ENCODE measurements at places on chromosomes 13 and 19.

GRCh38 chr13:105016266-105016665 is 1519.2 kb downstream of the EFNB2 start:
- no peak for DNase-seq

DNA sequence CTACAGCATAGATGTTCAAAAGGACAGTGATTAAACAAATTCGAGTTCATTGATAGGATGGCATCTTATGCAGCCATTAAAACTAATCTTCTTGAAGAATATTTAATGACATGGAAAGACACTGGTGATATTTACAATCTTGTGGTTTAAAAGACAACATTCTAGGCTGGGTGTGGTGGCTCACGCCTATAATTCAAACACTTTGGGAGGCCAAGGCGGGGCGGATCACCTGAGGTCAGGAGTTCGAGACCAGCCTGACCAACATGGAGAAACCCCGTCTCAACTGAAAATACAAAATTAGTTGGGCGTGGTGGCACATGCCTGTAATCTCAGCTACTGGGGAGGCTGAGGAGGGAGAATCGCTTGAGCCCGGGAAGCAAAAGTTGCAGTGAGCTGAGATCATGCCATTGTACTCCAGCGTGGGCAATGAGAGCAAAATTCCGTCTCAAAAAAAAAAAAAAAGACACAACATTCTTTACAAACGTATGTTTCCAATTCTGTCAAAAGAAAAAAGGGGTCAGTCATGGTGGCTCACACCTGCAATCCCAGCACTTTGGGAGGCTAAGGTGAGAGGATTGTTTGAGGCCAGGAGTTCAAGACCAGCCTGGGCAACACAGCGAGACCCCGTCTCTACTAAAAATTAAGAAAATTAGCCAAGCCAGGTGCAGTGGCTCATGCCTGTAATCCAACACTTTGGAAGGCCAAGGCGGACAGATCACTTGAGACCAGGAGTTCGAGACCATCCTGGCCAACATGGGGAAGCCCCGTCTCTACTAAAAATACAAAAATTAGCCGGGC is 2.5 kb upstream of the PAK4 start:
- DNase-seq = no peak

DNA sequence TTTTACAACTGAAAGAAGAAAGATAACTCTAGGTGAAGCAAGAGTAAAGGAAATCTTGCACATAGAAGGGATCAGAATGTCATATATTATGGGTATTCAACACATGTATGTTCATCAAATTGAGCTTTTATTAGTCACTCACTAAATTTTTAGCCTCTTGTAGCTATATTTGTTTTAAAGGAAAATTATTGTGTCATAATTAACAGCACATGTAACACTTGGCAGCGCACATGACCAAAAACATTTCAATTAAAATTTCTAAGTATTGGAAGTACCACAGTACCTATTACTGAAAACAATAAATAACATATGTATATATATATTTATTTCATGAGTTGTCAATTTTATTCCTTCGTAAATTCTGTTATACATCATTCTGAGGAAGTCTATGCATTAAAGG is 2800.4 kb downstream of the PCDH9 start:
- no peak for DNase-seq

DNA sequence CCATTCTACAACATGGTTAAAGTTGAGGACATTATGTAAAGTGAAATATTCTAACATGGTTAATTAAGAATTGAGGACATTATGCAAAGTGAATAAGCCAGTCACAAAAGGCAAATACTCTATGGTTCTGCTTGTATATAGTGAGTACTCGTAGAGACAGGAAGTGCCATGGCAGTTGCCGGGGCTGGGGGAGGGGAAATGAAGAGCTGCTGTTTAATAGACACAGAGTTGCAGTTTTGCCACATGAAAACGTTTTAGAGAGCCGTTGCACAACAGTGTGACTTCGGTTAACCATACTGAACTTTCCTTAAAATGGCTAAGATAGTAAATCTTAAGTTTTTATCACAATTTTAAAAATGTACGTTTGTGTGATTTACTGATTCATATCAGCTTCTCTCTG is 176.9 kb downstream of the SHISA2 start:
- DNase-seq = peak; percentile 27

DNA sequence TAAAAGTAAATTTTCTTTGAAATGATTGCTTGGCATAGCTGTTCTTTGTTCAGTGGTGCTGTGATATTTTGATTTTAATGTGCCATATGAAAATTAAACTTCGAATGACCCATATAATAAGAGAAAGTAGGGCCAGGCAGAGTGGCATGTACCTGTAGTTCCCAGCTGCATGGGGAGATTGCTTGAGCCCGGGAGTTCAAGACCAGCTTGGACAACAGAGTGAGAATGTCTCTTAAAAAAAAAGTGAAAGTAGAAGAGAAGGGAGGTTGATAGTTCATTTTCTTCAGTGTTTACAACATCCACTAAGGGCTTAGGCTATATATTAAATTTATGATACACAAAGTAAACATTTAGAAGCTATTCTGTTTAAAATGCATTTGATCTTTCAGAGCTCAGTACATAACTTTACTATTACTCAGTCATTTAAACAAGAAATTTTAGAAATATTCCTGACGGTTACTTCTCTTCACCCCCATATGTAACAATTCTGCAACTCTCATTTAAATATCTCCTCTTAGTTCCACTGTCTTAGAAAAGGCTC is 17.2 kb upstream of the RFC3 start:
- DNase-seq = no peak

- DNase-seq = no peak
These were observed 5.9 kb downstream of the BRME1 start for GRCh38 chr19:13899912-13900584.

DNA sequence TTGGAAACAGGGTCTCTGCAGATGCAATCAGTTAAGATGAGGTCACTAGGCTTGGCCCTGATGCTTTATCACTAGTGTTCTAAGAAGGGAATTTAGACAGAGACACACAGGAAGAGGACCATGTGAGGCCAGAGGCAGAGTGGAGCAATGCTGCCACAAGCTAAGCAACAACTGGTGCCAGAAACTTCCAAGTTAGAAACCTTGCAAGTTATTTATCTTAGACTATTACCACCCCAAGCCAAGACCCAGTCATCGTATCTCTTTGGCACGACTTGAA is 81.1 kb downstream of the DOCK9 start:
- DNase-seq = no peak

- DNase-seq = no peak
These were observed 10.7 kb upstream of the ZNF480 start for GRCh38 chr19:52286256-52286655.

DNA sequence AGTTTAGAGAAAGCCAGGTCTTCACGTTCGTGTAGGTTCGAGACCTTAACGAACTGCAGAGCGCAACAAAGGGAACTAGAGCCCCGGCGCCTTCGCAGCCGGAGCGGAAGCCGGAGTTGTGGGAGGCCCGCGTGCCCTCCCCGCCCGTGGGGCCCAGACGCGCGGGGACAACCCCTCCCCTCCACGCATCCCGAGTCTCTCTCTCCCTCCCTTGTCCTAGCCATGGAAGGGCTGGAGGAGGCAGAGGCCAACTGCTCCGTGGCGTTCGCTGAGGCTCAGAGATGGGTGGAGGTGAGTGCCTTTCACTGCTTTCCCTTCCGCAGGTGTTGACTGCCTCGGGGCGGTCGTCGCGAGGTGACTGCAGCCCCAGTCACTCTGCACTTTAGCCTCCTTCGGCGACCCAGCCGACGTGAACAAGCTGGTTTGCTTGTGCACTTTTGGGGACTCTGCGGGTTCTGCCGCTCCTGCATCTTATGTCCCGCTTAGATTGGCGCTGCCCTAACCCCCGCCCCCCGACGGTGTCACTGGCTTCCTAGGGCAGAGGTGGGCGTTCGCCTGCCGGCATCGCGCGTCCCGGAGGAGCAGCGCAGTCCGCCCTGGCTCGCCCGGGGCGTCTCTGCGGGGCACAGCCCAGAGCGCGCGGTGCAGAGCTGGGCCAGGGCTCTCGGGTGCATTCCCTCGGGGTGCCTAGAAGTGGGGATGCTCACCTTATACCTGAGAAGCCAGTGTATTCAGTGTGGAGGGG is 478 bp downstream of the LMO7 start:
- DNase-seq = no peak

DNA sequence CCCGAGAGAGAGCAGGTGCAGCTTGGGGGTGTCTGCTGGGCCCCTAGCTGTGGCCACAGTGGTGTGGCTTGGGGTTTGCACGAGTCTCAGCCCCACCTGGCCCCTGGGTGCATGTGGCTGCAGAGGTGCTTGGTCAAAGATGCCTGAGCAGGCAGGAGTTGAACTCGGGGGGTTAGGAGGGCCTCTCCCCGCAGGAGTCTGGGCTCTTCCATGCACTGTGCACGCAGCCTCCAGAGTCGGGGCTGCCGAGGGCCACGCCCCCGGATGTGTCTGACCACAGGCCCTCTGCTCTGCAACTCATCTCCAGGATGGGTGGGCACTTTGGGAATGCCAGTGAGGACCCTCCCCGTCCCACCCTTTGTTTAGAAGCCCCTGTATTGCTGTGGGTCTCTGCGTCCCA is 91.5 kb upstream of the MCF2L start:
- DNase-seq = no peak

DNA sequence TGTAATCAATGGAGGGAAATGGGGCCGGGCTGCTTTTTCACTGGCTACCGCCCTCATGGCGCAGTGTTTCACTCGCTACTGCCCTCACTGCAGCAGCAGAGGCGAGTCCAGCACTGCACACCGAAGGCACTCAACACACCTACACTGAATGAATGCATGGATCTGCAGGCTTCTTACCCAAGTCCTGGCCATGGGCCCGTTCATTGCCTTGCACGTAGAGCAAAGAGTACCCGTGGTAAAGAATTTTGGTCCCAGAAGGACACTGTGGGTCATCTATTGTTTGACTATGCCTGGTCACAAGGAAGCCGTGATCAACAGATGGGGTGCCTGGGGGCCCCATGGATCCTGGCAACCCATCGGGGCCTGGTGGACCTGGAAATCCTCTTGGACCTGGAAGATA is 144.9 kb downstream of the COL4A1 start:
- DNase-seq = no peak

- DNase-seq = no peak
These were observed 1037.9 kb downstream of the EFNB2 start for GRCh38 chr13:105497597-105497996.

GRCh38 chr13:27933118-27933517 is 13.3 kb downstream of the PDX1 start:
- DNase-seq = no peak

DNA sequence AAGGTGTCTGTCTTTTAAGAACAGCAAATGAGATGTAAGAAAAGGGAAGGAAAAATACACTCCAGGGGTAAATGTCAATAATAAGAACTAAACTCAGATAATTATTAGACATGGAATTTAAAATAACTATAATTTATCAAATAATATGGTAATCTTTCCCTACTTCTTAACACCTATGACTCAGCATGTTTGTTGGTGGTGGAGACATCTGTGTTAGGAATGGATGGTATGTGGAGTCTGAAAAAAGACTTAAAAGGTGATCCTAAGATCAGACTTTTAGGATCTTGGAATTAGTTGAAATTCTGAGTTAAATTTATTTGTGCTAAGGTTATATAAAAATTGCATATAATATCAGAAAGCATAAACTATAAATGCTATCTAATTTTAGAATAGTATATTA is 915.1 kb downstream of the SLITRK5 start:
- no peak for DNase-seq

GRCh38 chr19:28012361-28012760 is 1200.6 kb downstream of the UQCRFS1 start:
- DNase-seq = no peak

- no peak for DNase-seq
These were observed 2.0 kb downstream of the ELF1 start for GRCh38 chr13:41017159-41017558.

GRCh38 chr19:2517881-2518601 is 42.1 kb downstream of the GADD45B start:
- DNase-seq = no peak

- DNase-seq = no peak
These were observed 4.7 kb upstream of the POMP start for GRCh38 chr13:28654276-28654675.

DNA sequence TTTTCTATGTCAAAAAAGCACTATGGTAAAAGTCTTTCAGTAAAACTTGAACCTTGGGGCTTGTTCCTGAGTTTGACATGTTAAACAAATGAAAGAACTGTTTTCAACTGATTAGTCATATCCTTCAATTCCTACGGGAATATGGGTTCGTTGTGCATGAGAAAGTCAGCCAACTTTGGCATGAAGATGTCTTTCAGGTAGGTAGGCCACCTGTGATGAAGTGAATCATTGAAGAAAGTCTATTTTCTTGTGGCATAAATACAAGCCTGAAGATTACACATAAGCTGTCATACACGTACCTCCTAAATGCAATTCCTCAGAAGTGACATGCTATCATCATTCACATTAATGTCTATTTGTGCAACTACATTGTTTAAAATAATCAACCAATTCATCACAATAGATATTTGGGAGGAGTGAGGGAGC is 513.0 kb downstream of the IRS2 start:
- no peak for DNase-seq

- no peak for DNase-seq
These were observed 85.2 kb downstream of the NDFIP2 start for GRCh38 chr13:79566118-79566517.

DNA sequence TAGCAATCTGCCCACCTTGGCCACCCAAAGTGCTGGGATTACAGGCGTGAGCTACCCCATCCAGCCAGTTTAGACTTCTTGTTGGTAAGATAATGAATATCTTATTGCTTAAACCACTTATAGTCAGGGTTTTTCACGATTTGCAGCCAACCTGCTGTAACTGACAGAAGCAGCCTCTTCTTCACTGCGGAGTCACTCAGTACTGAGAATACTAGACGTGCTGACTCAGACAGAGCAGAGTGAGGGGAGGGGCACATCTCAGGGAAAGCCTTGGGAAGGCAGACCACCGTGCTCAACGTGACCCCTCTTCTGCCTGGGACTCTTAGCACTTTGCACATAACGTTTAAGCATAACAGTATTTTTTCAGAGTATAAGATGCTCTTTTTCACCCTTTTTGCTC is 74.3 kb upstream of the ARHGEF7 start:
- DNase-seq = no peak

GRCh38 chr19:29516358-29516725 is 9.5 kb upstream of the VSTM2B start:
- DNase-seq = no peak

- no peak for DNase-seq
These were observed 4.2 kb downstream of the C5AR1 start for GRCh38 chr19:47313754-47314295.

GRCh38 chr13:59946944-59947343 is 216.8 kb downstream of the DIAPH3 start:
- no peak for DNase-seq

DNA sequence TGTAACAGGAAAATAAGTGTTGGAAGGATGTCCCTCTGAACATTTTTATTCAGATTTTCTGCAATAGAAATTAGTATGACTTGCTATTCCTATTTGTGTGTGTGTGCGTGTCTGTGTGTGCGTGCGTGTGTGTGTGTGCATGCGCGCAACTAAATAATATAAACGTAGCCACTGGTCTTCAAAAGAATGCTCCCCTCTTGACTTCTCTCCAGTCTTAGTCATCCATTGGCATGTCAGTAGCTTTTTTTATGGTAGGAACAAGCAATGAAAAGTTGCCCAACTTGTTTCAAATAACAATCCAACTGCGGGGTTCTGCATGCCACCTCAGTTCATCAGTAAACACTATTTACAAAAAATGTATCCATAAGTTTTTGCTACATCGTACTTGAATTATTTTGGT is 249.6 kb downstream of the GPC6 start:
- no peak for DNase-seq
